Fibroblast of skin of left biceps (primary cell): ENCODE measurements at places on chromosomes 7 and 10.

DNA sequence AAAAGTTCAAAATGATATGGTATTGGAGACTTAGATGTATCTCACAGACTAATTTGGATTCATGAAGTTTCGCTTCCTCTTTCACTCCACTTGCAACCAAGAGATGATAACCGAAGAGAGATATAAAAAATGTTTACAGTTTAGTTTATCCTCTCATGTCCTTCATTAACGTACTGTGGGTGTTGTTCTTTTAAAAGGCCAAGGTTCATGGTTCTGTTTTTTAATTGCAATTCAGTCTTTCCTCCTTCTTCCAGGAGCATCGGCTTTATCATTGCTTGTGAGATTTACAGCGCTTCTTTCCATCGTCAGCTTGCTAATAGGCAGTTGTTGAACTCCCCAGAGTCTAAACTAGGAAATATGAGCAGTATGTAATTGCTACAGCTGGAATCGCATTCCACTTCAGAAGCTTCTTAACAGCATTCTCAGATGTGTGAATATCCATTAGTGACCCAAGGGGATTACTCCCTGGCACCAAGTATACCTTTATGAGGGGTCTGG lies 75.9 kb upstream of the HGF start:
- DNase-seq: no peak

GRCh38 chr10:125171402-125172306 lies 11.3 kb upstream of the CTBP2 start:
- no peak for DNase-seq

DNA sequence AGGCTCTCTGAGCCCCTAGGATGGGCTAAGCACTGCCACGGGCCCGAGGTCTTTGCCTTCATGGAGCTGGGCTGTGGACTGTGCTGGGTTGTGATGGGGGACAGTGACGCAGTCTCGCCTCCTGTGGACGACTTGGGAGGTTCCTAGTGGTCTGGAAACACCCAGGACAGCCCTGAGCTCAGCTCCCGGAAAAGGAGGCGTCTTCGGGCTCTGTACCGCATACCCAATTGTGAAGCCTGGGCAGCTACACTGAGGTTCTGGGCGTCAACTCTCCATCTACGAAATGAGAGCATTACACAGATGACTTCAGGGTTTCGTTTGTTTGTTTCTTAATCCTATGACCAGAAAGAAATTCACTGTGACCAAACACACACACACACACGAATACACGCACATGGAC lies 79.6 kb upstream of the KAT6B start:
- no peak for DNase-seq

GRCh38 chr7:78254726-78255055 lies 456.1 kb downstream of the PHTF2 start:
- no peak for DNase-seq

DNA sequence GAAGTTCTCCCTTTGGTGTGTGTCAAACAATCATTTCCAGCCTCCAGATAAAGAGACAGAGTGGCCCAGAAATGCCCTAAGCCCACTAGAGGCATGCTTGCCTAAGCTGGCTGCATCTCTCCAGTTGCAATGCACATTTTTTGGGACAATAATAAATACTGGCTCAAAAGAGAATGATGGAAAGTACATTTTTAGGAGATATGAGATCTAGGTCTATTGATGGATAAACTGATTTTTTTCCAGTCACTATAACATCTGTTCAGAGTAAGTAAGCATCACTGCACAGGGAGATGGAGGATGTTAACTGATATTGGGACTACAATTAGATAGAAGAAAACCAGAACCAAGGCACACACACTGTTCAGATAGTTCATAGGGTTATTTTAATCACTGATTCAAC lies 553.0 kb downstream of the GRM8 start:
- no peak for DNase-seq

DNA sequence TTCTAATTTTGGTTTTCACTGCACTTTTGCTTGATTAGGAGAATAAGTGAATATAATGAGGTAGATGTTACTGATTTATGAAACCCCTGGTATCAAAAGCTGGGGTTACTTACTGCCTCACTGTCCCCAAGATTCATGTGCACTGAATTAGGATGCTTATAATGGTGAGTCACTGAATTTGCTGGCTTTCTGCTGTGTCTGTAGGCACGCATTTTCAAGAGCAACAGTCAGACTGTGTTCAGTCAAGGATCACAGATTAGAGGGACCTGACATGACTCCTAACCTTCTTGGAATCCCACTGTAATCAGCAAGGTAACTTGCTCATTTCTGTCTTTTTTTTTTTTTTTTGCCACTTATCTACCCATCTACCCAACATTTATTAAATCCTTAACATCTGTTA lies 59.7 kb downstream of the GPR85 start:
- DNase-seq: no peak

DNA sequence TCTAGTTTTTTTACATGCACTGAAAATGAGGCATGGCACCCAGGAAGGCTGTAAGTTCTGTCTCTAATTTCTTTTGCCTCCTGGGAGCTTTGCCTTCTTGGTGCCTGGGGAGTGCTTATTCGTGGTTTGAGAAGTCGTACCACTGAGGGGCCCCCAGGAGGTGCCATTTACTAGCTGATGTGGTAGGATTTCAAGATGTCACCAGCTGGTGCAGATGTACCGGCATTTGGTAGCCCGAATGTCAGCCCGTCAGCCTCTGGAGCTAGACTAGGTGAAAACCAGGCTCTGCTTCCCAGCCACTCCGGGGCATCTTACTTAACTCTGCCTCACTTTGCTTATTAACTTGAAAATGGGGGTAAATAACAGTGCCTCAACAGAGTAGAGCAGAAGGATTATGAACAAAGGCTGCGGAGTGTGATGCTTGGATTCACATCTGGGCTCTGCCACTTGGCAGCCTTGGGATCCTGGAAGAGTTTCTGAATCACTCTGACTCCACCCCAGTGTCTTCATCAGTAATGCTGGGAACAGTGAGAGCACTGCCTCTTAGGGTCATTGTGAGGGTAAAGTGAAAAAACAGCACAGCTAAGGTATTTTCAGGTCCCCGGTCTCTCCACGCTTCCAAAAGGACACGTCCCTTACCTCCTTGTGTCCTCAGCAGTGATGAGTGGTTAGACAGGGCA lies 31.4 kb upstream of the BTBD16 start:
- DNase-seq: no peak

GRCh38 chr10:8392216-8392615 lies 337.7 kb downstream of the GATA3 start:
- DNase-seq: peak; percentile 41

DNA sequence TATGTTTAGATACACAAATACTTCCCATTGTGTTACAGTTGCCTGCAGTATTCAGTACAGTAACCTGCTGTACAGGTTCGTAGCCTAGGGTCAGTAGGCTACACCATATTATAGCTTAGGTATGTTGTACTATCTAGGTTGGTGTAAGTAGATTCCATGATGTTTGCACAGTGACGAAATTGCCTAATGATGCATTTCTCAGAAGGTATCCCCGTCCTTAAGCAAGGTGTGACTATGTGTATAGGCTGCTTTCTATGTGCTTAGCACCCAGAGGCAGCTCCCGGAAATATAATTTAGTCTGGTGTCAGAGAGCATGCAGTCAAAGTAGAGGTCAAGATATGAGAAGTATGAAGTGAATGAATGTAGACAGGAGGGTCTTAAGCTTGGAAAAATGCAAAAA lies 9.8 kb downstream of the MAPK8 start:
- no peak for DNase-seq

- no peak for DNase-seq
Measured at GRCh38 chr10:59125666-59126065, 50.8 kb upstream of the PHYHIPL start.

- no peak for DNase-seq
Measured at GRCh38 chr10:86438091-86438749, 71.6 kb upstream of the GRID1 start.

- no peak for DNase-seq
Measured at GRCh38 chr10:83991986-83992753, 147.1 kb upstream of the GHITM start.

DNA sequence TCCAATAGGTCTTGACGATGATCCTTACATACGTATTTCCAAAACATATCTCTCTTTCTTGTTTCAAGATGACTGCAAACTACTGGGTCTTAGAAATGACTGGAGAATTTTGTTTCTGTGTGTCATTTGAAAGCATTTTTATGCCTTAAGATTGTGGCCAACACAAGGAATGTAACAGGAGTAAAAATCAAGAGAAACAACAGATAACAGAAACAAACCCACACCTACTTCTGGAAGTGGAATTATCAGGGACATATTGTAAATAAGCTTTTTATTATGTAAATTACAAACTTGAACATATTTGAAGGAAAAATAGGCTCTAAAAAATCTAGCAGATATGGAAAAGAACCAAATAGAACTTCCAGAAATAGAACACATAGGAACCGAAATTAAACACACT lies 195.6 kb downstream of the CYP26A1 start:
- no peak for DNase-seq

DNA sequence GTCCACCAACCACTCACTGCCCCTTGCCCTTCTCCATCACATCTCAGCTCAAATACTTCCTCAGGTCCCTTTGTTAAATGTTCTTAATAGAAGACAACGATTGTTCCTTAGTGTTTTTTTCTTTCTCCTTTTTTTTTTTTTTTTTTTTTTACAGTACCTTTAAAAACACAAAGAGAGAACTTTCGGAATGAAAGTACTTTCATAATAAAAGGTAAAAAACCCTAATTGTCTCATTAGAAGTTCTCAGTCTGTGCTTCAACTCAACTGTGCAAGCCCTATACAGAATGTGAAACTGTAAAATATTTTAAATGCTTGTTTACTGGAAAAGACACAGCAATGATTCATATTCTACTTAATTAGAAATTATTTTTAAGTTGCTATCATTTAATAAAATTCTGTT lies 29.4 kb downstream of the TSPAN12 start:
- no peak for DNase-seq
